ENCODE measurements at places on chromosomes 5 and 9.

DNA sequence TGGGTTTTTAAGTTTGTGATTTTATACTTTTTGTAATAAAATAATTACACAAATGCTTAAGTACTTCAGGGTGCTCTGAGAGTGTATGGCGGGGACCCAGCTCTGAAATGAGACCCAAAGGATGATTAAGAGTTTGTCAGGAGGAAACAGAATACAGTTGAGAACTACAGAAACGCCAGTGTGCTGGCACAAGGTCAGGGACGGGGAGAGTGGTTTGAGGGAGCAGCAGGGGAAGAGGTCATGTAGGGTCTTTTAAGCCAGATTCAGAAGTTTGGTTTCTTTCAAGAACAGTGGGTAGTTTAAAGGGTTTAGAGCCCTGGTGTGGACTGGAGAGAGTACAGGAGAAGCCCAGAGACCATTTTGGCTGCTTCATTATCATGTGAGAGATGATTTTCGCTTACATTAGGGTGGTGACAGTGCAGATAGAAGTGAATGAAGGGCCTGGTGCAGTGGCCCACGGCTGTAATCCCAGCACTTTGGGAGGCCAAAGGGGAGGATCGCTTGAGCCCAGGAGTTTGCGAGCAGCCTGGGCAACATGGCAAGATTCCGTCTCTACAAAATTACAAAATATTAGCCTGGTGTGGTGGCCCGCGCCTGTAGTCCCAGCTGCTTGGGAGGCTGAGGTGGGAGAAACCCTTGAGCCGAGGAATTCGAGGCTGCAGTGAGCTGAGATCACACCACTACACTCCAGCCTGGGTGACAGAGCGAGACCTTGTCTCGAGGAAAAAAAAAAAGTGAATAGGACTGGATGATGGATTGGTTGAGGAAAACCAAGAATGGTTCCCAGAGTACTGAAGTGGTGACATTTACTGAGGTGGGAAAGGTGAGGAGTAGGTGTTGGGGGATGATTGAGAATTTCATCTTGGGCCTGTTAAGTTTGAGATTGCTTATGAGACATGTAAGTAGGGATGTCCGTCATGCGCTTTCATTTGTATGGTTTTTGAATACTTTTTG, 1.4 kb upstream of the ETF1 start:
- no peak for DNase-seq

- DNase-seq, result no peak
Observed at GRCh38 chr9:12826924-12827565, 52.2 kb downstream of the LURAP1L start.

DNA sequence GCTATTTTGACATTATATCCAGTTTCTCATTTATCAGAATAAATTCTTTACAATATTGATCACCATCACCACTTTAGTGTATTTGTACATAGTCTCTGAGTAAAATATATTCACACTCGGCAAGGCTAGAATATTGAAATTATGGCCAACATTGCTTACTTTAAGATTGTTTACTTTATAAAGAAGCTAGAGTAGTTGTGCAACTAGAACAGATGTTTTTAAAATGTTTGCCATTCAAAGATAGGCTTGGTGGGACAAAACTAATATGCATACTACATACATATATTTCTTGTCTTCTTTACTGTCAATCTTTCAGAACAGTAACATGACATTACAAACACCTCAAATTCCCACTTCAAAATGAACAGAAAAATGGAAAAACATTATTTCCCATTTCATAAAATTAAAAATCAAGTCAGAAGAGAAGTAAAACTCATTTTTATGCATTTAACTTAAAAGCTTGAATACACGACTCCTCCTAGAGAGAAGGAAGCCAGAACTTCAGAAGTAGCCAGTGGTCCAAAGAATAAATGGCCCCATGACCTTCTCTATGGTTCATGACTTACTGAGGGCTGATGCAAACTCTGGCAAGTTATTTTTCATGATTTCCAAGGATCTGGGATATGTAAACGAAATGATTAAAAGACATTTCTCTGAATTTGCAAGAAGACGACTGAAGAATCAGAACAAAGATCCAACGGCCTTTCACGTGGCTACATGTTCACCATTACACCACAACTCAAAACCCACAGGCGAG, 14.1 kb downstream of the MTX3 start:
- DNase-seq, result no peak

DNA sequence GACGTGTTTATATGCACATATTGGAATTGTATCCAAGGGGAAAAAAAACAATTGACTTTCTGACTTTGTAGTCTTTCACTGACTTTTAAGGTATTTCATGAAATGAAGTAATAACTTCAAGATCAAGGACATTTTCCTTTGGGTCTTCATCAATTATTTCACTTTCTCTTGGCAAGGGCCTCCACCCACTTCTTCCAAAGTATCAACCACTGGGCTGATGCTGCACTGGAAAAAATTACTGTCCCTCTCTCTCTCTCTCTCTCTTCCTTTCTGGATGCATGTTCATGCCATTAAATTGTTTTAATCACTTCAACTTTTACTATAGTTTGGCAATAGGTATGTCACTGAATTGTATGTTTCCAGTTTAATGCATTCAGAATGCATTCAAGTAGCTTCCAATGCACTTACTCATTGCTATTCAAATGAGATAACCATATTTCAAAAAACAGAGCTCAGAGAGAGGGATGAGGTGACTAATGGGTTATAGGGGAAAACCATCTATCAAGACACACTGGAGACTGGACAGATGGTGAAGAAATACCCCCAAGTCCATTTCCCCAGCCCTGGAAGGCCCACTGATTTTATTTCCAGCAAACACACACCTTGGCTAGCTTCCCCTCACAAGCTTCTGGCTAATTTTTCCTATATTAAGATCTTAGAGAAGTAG, 585.3 kb downstream of the EBF1 start:
- no peak for DNase-seq

DNA sequence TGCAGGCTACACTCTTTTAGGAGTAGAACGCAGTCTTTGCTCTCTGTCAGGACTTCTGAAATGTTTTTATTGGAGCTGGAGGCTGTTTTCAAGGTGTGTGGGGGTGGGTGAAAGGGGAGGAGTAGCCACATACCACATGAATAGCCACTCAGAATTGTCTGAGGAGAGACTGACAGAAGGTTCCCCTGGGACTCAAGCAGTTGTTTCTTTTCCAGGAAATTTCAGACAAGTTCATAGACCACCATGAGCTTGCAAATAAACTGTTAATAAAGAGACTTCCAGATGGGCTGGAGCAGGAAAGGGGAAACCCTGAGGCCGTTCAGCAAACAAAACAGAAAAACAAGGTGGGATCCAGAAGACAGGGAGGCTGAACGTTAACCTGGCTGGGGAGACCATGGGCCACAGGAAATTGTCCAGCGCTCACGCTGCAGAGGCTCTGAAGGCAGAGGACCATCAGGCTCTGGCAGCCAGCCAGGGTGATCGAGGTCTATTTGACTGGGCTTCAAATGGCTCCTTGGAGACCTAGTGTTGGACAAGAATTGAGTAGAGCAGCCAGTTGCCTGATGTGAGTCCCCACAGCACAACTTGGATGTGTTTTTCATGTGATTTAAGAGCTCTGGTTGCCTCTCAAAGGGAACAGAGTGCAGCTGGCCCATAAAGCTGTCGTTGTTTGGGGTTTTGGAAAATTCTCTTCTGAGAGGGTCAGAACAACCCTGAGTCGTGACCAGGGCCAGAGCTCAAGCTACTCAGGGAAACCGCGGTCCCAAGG, 159.2 kb upstream of the RAI14 start:
- no peak for DNase-seq
